Endothelial cell of umbilical vein (primary cell): ENCODE measurements at places on chromosomes 5 and 9. TPM values are rescaled to one million over a fixed set of nuclear protein-coding genes. Genes with fewer than 3 reads are reported as not detected.

SLC36A2 gene
- total RNA-seq, result not detected in 2 replicates

SPINK4 gene
- total RNA-seq, result not detected in 2 replicates

NFIB gene
- 160 and 174 TPM in 2 replicates for total RNA-seq

DNA sequence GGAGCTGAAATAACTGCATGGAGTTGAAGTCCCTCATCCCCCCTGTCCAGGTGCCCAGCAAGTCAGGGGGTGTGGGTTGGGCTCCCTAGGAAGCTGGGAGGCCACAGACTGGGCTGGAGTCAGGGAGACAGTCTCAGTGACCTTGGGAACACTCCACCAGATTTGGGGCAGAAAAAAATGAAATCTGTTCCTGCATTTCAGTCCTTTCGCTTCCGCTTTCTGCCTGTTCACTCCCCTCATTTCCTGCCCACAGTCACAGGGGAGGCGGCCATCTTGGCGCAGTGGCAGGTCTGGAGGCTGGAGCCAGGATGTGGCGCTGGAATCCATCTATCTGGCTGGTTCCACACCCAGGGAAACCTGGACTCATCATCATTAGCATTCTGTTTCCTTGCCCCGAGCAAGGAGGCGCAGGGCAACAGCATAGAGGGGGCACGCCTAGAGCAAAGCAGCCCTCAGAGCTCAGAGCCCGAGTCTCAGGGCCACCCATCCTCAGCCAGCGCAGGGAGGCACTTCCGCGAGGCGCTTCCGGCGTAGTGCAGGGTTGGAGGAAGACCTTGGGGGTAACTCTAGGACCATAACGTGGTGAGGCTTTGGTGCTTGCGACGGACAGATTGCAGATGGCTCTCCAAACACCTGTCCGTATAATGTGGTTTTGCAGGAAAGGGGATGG, 86.2 kb upstream of the HSPA9 start:
- no peak for DNase-seq

PCDHA2 gene
- not detected in 2 replicates for total RNA-seq

- no peak for DNase-seq
Measured at GRCh38 chr5:76908166-76908565, 44.7 kb upstream of the CRHBP start.

- DNase-seq, result no peak
Measured at GRCh38 chr5:148910216-148910615, 83.8 kb downstream of the ADRB2 start.

CA9 gene
- total RNA-seq, result 0.42 TPM in 1 of 2 replicates, not detected in the other

ATP6V1G1 gene
- 78.9 and 82.0 TPM in 2 replicates for total RNA-seq

EIF4EBP3 gene
- 7.6 and 8.8 TPM in 2 replicates for total RNA-seq

- DNase-seq, result no peak
Measured at GRCh38 chr5:147223343-147223742, 11.5 kb upstream of the STK32A start.

DNA sequence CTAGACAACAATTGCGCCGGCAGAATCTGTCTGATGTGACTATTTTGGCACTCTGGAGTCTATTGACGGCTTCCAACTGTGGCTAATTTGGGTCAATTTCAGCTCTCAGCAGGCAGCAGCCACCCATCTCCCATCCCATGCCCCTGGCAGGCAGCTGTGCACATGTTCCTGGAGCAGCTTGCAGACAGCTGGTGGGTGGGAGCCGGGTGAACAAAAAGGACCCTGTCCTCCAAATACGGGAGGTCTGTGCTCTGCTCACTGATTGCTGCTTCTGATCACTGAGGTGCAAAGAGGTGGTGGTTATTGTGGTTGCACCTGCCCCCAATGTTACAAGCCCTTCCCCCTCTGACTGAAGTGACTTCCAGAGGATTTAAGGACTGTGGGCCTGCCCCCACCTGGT, 45.0 kb upstream of the N4BP3 start:
- DNase-seq, result no peak

RFX3 gene
- 10.5 and 13.7 TPM in 2 replicates for total RNA-seq

- no peak for DNase-seq
Measured at GRCh38 chr9:78775696-78776295, 478.9 kb downstream of the PSAT1 start.

- peak; percentile 76 for DNase-seq
Measured at GRCh38 chr5:137734331-137734730, 1.6 kb downstream of the KLHL3 start.

DNA sequence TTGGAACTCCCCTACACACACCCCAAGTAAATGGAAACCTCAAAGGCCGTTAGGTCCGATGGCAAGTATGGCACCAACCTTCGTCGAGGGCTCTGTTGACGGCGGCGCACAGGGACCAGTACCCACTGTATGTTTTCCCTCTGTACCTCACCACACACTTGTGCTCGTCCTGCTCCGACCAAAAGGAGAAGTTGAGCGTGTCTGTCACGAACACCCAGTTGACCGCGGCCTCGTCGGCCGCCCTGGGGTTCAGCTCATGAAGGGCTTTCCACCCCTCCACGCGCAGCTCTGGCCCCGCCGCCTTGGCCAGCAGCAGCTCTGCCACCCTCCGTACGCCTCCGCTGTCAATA, 24.0 kb downstream of the HNRNPK start:
- DNase-seq, result no peak

- peak; percentile 45 for DNase-seq
Measured at GRCh38 chr9:97900738-97901565, 21.3 kb downstream of the TRMO start.

AJM1 gene
- total RNA-seq, result 1.3 and 1.7 TPM in 2 replicates

LCN1 gene
- total RNA-seq, result not detected in 2 replicates

DNA sequence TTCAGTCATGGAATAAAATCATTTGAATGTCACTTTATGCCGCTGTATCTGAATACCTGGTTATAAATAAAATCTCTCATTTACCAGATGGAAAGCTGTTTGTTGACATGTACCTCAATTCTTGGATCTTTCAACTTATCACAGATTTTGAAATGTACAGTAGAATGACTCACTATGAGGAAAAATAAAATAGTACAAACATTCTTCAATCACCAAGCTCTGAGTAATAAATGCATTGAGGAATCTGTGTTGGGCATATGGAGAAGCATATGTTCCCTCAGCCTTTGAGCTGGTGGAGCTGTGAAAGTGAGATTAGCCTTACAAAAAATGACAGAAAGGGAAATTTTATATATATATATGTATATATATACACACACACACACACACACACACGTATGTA, 175.4 kb downstream of the KIAA0825 start:
- DNase-seq, result no peak

GRCh38 chr9:95132366-95133324, 184.9 kb downstream of the FANCC start:
- DNase-seq, result no peak

- DNase-seq, result peak; percentile 53
Measured at GRCh38 chr5:181189363-181189961, 15.5 kb downstream of the TRIM7 start.

DNA sequence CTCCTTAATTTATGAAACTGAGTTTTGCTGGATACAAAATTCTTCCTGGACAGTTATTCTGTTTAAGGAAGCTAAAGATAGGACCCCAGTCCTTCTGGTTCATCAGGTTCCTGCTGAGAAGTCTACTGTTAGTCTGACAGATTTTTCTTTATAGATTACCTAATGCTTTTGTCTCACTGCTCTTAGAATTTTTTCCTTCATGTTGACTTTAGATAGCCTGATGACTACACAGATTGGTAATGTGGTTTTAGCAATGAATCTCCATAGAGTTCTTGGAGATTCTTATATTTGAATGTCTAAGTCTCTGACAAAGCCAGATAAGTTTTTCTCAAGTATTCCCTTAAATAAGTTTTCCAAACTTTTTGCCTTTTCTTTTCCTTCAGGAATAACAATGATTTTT, 419.7 kb downstream of the CDH10 start:
- DNase-seq, result no peak

DNA sequence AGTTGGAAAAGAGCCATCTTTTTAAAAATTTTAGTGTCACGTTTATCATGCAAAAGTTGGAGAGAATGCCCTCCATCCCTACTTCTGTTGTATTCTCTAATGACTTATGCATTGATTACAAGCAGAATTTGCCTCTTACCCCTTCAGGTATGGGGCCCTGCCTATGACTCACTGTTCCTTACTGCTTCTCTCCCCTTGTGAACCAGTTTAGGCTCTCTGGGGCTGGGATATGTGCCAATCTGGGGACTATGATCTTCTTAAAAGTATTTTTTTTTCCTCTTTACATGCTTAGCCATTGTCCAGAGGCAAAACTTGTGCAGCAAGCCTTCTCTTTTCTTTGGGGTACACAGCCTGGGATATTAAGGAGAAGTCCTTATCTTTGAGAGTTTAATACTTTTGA, 37.4 kb downstream of the CAMK4 start:
- no peak for DNase-seq

DNA sequence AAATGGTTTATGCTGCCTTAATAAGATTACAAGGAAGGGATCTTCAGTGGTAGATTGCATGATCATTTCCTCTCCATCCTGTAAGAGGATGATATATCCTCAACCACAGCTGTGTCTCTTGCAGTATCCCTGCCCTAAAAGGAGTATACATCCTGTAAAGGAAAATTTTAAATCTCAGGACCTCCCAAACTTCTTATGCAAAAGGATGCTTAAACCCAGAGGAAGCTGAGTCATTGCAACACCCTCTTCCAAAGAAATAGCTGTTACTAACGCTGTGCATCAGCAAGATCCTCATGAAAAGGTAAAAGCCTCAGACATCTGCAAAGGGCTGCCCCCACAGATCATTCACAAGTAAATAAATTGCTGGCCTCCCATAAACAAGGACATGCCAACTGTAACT, 599.0 kb downstream of the PRELID2 start:
- no peak for DNase-seq

DNA sequence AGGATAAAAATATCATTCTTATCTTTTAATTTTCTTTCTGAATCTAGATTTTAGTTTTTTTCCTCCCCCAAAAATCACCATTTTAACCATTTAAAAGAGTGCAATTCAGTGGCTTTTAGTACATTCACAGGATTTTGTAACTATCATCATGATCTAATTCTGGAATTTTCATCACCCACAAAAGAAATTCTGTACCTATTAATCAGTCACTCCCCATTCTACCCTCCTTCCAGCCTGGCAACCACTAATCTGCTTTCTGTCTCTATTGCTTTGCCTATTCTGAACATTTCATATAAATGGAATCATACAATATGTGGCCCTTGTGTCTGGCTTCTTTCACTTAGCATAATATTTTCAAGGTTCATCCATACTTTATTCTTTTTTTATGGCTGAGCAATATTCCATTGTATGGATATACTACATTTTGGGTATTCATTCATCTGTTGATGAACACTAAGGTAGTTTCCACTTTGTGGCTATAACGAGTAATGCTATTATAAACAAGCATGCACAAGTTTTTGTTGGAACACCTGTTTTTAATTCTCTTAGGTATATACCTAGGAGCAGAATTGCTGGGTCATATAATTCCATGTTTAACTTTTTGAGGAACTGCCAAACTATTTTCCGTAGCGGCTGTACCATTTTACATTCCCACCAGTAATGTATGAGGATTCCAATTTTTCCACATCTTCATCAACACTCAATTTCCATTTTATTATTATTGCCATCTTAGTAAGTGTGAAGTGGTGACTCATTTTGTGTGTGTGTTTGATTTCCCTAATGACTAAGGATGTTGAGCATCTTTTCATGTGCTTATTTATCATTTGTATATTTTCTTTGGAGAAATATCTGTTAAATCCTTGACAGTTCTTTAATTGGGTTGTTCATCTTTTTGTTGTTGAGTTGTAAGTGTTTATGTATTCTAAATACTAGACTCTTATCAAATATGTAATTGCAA, 340.3 kb downstream of the CWC27 start:
- DNase-seq, result no peak

DNA sequence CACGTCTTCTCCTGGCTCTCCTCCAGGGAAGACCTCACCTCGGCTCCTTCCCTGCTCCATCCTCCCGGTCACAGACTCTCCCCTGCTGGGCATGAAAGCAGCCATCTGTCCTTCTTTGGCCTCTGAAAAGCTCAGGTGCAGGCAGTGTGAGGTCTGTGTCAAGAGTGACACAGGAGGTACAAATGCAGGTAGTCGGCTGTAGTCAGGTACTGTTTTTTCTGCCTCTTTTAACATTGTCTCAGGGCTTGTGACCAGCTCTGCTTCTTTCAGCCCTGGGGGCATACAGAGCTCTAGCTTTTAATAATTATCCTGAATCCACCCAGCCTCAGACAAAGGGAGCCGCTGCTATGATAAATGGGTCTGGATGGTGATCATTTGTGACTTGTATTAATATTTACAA, 46.4 kb downstream of the C5orf15 start:
- DNase-seq, result no peak

DNA sequence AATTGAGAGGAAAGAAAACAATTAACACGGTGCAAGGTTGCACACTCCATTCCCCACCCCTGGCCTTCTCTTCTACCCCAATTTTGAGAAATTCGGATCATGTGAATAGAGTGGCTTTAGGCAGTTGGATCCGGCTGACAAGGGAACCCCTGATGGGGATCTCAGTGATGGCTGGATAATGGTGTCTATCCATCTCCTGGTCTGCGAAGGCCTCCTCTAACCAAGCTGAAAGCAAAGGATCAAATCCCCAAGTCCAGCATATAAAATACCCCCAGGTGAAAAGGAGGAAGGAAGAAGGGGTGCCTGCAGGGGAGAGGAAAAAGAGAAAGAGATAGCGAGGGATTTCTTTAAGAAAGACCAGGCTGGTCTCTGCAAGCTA, 16.0 kb downstream of the NR2F1 start:
- DNase-seq, result no peak

CTSV gene
- total RNA-seq, result 0.83 and 1.3 TPM in 2 replicates

DNA sequence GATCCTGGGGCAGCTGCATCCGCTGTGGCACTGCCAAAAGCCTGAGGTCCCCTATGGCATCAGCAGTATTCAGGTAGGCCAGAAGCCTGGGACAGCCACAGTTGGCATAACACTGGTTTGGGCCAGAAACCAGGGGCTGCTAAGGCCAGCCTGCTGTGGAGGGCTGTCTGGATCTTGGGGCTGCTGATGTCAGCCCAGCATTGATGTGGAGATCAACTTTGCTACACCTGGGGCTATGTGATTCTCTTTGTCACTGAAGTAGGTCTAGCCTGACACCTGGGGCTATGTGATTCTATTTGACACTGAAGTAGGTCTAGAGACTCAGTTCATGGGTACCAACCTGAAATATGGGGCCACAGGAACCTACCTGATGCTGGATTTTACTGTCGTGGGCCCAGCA, 411.5 kb downstream of the RASEF start:
- DNase-seq, result no peak

PCSK5 gene
- 4.8 and 5.1 TPM in 2 replicates for total RNA-seq

- DNase-seq, result no peak
Measured at GRCh38 chr5:56056875-56057274, 62.1 kb upstream of the IL6ST start.

ALDOB gene
- not detected in 2 replicates for total RNA-seq

- no peak for DNase-seq
Measured at GRCh38 chr5:8316608-8317280, 447.8 kb downstream of the MTRR start.

HTR4 gene
- total RNA-seq, result not detected in 2 replicates

DNA sequence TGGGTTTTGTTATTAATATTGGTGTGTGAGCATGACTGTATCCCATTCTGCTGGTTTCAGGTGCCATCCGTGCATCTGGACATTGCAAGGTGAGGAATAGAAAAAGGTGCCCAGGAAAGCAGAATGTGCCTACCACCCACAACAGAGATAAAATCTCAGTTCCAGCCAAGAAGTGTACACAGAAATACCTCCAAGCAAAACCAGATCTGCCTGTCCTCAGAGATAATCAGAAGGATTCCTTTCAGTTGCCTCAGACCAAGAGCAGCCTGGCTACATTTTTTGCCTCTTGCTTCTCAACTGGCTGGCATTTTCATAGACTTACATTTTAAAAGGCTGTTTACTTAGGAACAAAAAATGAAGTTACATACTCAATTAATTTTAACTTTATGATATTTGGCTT, 12.1 kb upstream of the ABLIM3 start:
- DNase-seq, result no peak
